Natural killer cell (primary cell): ENCODE measurements at places on chromosomes 13 and 19.
A peak's percentile ranks its signal among the peaks of the same experiment; 100 is the strongest.

- H3K36me3 ChIP-seq: no peaks in the 10 kb centered on the region
- no peak for DNase-seq
- no peak overlapping the region for H3K4me3 ChIP-seq
- H3K27me3 ChIP-seq: no peaks in the 10 kb centered on the region
- H3K27ac ChIP-seq: no peak overlapping the region
Measured at GRCh38 chr13:29709407-29710069, 114.0 kb upstream of the SLC7A1 start.

GRCh38 chr13:74191410-74191809, 57.2 kb upstream of the KLF12 start:
- no peaks in the 10 kb centered on the region for H3K4me1 ChIP-seq
- no peaks in the 10 kb centered on the region for H3K36me3 ChIP-seq
- DNase-seq: no peak
- H3K27ac ChIP-seq: no peak overlapping the region
- H3K4me3 ChIP-seq: no peak overlapping the region

DNA sequence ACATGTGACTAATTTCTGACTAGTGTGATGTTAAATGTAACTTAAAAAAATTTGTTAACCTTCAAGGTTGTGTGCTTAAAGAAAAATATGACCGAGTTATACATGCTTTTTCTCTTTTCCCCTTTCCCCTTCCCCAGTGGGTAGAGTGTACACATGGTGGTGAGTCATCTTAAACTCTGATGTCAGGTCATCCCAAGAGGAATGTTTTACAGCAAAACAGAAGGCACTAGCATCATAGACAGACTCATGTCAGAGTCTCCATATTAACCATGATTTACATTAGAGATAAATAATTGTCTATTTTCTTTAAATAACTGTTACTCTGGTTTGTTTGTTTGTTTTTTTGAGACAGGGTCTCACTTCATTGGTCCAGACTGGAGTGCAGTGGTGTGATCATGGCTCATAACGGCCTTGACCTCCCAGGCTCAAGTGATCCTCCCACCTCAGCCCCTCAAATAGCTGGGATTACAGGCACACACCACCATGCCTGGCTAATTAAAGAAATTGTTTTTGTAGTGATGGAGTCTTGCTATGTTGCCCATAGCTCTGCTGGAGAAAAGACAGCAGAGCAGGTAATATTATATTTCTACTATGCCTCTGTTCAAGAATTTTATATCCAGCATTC, 160.4 kb upstream of the PCDH9 start:
- H3K4me1 ChIP-seq: no peaks in the 10 kb centered on the region
- no peak overlapping the region for H3K4me3 ChIP-seq
- no peaks in the 10 kb centered on the region for H3K27me3 ChIP-seq
- no peak overlapping the region for H3K27ac ChIP-seq
- H3K36me3 ChIP-seq: no peaks in the 10 kb centered on the region

- H3K27me3 ChIP-seq: no peaks in the 10 kb centered on the region
- H3K4me3 ChIP-seq: no peak overlapping the region
- H3K36me3 ChIP-seq: no peaks in the 10 kb centered on the region
- H3K27ac ChIP-seq: no peak overlapping the region
- no peak for DNase-seq
- H3K4me1 ChIP-seq: no peaks in the 10 kb centered on the region
Measured at GRCh38 chr13:85508683-85509329, 290.4 kb downstream of the SLITRK6 start.

DNA sequence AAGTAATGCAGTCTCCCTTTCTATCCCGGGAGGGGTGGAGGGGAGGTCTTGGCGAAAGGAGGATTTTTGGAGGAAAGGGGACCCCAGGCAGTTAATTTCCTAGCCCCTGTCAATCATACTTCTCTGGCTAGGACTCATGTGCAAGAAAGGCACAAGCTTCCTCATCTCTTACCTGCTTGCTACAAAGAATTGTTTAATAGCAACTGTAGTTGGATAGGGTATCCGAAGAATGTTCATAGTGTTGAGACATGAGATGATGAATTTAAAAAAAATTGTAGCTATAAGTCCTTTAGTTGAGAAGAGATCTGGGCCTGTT, 525 bp downstream of the BORA start:
- DNase-seq: no peak
- H3K27me3 ChIP-seq: no peaks in the 10 kb centered on the region
- H3K4me3 ChIP-seq: peak overlapping the region; percentile 94
- peaks cover 5% of the 10 kb centered on the region for H3K36me3 ChIP-seq
- peak overlapping the region; percentile 55 for H3K27ac ChIP-seq

DNA sequence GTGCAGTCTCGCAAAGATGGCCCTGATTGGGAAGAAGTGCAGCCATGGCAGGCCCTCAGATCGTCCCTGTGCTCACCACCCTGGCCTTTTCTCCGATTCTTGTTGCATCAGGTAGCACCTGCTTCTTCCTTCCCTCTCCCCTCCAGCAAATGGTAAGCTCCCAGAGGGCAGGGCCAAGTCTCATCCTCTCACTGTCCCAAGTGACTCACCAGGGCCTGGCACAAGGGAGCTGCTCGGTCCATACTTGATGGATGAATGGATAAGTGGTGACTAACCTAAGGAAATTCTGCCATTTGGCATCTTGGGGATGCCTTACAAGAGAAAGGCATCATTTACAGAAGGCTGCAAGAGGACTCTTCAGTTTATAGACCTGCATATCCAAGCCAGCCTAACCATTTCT, 84.9 kb downstream of the ZIC5 start:
- H3K27ac ChIP-seq: no peak overlapping the region
- no peaks in the 10 kb centered on the region for H3K4me1 ChIP-seq
- H3K27me3 ChIP-seq: no peaks in the 10 kb centered on the region
- no peak for DNase-seq

DNA sequence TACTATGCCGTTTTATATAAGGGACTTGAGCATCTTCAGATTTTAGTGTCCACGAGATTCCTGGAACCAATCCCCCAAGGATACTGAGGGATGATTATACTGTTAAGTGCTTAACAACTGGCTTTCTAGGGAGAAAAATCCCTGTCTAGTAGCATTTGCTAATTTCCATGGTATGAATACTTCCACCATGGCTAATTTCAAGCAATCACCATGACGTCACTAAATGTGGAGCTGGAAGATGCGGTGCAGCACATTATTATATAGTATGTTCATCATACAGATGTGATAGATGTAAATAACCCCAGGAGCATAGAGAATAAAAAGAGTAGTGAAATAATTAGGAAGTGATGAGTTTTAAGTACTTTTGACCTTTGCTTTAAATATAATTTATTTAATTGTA, 72.7 kb downstream of the SIAH3 start:
- H3K4me1 ChIP-seq: no peaks in the 10 kb centered on the region
- H3K4me3 ChIP-seq: no peak overlapping the region
- H3K27me3 ChIP-seq: no peaks in the 10 kb centered on the region
- no peak overlapping the region for H3K27ac ChIP-seq
- H3K36me3 ChIP-seq: no peaks in the 10 kb centered on the region

- no peaks in the 10 kb centered on the region for H3K36me3 ChIP-seq
- no peaks in the 10 kb centered on the region for H3K4me1 ChIP-seq
- no peak overlapping the region for H3K27ac ChIP-seq
- no peak for DNase-seq
Measured at GRCh38 chr13:105436943-105437342, 1098.5 kb downstream of the EFNB2 start.

DNA sequence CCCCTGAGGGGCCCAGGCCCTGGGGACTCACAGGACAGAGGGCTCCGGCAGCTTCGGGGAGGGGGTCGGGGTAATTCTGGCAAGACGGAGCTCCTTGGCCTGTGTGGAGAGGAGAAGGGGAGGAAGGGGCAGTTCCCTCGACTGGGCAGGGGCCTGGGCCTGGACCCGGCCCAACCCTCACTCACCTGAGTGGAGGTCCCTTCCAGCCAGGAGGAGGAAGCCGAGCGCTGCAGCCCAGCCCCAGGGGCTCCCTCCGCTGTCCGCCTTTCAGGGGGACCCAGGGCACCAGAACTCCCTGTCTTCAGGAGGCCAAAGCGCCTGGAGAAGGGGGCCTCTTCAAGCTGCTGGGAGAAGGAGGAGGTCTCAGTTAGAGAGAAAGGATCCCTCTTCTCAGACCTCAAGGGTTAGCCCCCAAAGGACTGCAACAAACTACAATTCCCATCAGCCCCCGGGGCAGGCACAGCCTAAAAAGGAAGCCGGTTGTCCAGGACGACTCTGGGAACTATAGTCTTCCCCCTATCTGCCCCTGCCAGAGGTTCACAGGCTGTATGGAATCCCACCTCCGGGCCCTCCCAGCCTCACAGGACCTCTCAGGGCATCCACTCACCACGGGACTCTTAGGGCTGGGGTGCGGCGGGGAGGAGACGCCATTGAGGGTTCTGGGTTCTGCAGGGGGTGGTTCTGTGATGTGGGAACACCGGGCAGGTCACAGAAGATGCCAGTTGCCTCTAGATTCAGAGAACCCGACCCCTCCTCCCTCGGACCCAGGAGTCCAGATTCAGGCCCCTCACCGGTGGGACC, 19.8 kb downstream of the EPS8L1 start:
- H3K27ac ChIP-seq: no peak overlapping the region
- H3K4me1 ChIP-seq: no peaks in the 10 kb centered on the region
- DNase-seq: no peak
- H3K4me3 ChIP-seq: no peak overlapping the region
- H3K36me3 ChIP-seq: peaks cover 43% of the 10 kb centered on the region

- H3K27me3 ChIP-seq: no peaks in the 10 kb centered on the region
- DNase-seq: peak; percentile 26
- H3K4me3 ChIP-seq: peak overlapping the region; percentile 42
- H3K4me1 ChIP-seq: peaks cover 16% of the 10 kb centered on the region
Measured at GRCh38 chr19:48271531-48272151, 1.8 kb downstream of the ZNF114 start.

- peak overlapping the region; percentile 67 for H3K27ac ChIP-seq
- peaks cover 2% of the 10 kb centered on the region for H3K36me3 ChIP-seq
Measured at GRCh38 chr19:38676023-38676877, 28.8 kb downstream of the ACTN4 start.

- peaks cover 81% of the 10 kb centered on the region for H3K27me3 ChIP-seq
- H3K36me3 ChIP-seq: no peaks in the 10 kb centered on the region
- peaks cover 31% of the 10 kb centered on the region for H3K4me1 ChIP-seq
- no peak overlapping the region for H3K27ac ChIP-seq
- DNase-seq: peak; percentile 46
Measured at GRCh38 chr13:78602561-78603239, 652 bp downstream of the POU4F1 start.

DNA sequence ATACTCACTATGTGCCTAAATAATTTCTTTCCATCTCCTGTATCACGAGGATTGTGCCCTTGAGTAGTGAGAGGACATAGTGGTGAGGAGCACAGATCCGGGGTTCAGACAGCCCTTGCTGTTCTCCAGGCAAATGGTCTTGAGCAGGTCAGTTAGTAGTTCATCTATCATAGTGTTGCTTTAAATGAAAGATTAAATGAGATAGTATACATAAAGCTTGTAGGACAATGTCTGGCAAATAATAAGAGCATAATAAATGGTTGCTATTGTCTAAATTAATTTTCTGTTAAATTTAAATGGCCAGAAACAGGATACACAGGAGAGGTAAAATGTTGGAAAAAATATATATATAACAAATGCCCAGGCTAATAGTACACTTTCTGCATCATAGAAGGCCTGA, 23.4 kb downstream of the FAM124A start:
- no peaks in the 10 kb centered on the region for H3K4me1 ChIP-seq
- no peak overlapping the region for H3K4me3 ChIP-seq
- no peaks in the 10 kb centered on the region for H3K27me3 ChIP-seq
- no peak for DNase-seq
- no peaks in the 10 kb centered on the region for H3K36me3 ChIP-seq

DNA sequence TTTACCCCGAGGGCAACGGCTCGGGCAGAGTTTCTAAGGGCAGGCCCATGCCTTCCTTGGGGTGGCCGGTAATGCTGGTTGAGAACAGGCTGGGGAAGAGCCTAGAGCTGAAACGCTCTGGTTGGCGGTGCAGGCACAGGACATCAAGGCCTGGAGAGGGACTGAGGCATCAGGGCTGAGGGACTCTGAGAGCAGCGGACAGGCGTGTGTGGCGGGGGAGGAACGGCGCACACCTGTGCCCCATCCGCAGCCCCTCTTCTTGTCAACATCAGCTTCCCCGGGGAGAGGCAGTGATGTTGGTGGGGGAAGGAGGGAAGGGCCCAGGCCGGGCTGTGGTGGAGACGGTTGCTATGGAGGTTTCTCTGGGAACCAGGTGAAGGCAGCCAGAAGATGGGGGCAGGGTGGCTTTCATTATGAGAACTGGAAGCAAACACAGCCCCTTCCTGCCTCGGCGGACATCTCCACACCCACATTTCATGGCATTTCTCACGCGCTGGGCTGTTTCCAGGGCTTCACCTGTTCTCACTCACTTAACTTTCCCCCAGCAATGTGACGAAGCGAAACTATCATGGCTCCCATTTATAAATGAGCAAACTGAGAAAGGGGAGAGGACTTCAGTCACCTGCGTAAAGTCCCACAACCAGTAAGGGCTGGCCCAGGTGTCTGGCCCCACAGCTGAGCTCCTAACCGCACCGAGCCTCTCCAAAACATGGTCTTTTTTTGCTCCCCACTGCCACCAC, 8.2 kb upstream of the ATF5 start:
- H3K4me1 ChIP-seq: peaks cover 20% of the 10 kb centered on the region
- H3K36me3 ChIP-seq: peaks cover 37% of the 10 kb centered on the region
- no peak overlapping the region for H3K4me3 ChIP-seq
- DNase-seq: no peak
- no peaks in the 10 kb centered on the region for H3K27me3 ChIP-seq
- H3K27ac ChIP-seq: no peak overlapping the region

DNA sequence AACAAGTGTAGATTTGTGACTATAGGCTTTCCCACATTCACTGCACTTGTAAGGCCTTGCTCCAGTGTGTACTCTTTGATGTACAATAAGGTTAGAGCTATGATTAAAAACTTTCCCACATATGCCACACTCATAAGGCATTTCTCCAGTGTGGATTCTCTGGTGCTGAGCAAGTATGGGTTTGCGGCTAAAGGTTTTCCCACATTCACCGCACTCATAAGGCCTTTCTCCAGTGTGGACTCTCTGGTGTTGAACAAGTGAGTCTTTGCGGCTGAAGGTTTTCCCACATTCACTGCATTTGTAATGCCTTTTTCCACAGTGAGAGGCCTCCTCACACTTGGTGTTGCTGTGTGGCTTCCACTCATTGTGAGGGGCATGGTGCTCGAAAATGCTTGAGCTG, 3.7 kb downstream of the ZNF772 start:
- H3K36me3 ChIP-seq: peaks cover 7% of the 10 kb centered on the region
- H3K4me1 ChIP-seq: peaks cover 15% of the 10 kb centered on the region
- H3K27ac ChIP-seq: no peak overlapping the region
- DNase-seq: no peak

DNA sequence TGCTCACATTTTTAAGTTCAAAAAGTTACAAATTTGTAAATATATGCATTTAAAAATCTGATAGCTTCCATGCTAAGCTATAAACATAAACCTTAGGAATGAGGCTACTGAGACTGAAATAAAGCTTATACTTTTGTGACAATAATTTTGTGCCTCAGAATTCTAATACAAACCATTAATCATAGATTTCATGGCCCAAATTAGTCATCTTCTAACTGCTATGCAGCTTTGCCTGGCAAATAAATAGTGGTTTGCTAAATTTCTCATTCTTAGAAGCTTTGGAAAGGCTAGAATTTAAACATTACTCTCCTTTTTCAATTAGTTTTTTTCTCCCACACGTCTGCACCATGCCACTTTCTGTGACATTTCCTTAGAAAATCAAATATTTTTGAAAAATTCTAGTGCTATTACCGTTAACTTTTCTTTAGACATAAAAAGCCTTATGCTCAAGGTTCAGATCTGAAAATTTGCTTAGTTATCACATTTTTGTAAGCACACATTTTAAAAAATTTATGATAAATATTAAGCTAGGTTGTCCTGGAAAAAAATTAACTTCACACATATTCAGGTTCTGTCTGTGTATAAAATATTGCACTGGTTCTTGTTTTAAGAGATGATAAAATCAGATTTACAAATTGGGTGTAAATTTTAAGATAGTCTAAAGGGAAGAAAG, 46.9 kb downstream of the FNDC3A start:
- no peak overlapping the region for H3K4me3 ChIP-seq
- H3K27me3 ChIP-seq: no peaks in the 10 kb centered on the region
- no peaks in the 10 kb centered on the region for H3K4me1 ChIP-seq
- no peaks in the 10 kb centered on the region for H3K36me3 ChIP-seq
- no peak overlapping the region for H3K27ac ChIP-seq
- no peak for DNase-seq
